ENCODE measurements at places on chromosomes 4 and X.

DNA sequence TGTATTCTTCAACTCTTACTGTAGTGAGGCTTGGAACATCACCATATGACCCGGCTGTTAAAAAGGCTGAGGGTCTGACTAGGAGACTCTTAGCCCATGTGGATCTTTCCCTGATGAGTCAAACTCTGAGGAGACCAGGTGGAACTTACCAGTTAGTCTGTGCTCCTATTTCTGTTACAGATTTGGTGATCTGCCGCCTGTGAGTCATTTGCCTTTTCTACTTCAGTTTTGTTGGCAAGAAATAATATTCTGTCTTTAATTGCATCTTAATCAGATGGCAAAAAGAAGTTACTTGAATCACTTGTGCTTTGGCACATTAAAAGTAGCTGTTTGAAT, 48.4 kb downstream of the MTM1 start:
- no peaks in the 10 kb centered on the region for H3K27me3 ChIP-seq
- H3K4me3 ChIP-seq, result no peak overlapping the region
- H3K36me3 ChIP-seq, result peaks cover 71% of the 10 kb centered on the region
- DNase-seq, result no peak
- H3K27ac ChIP-seq, result no peak overlapping the region

- no peaks in the 10 kb centered on the region for H3K27me3 ChIP-seq
- H3K27ac ChIP-seq, result no peak overlapping the region
- DNase-seq, result no peak
These were observed 50.6 kb downstream of the TENM3 start for GRCh38 chr4:182293691-182294255.

GRCh38 chr4:124437853-124438495, 274.6 kb downstream of the ANKRD50 start:
- no peaks in the 10 kb centered on the region for H3K36me3 ChIP-seq
- H3K27ac ChIP-seq, result no peak overlapping the region
- H3K4me1 ChIP-seq, result no peaks in the 10 kb centered on the region

GRCh38 chr4:80360084-80360483, 24.6 kb downstream of the CFAP299 start:
- H3K36me3 ChIP-seq, result no peaks in the 10 kb centered on the region
- no peak for DNase-seq
- no peak overlapping the region for H3K27ac ChIP-seq
- no peak overlapping the region for H3K4me3 ChIP-seq
- no peaks in the 10 kb centered on the region for H3K4me1 ChIP-seq

DNA sequence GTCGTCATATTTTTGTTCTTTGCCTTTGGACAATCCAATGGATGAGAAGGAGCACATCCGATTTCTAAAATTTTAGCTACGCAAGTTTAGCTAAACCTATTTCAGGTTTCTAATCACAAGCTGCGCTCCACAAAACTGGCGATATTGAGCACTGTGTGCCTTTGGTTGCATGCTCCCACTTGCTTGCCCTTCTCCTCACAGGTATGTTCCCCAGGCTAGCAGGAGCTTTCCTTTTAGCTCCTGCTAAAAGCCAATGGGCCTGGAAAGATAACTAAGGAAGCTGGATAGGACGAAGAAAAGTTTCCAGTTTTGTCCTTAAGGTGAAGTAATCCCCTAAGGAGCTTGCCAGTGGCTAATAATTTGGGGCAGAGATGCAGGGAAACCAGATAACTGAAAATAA, 975.2 kb downstream of the FSTL5 start:
- H3K4me3 ChIP-seq, result no peak overlapping the region
- H3K36me3 ChIP-seq, result no peaks in the 10 kb centered on the region
- DNase-seq, result no peak
- H3K27ac ChIP-seq, result no peak overlapping the region
- no peaks in the 10 kb centered on the region for H3K27me3 ChIP-seq

DNA sequence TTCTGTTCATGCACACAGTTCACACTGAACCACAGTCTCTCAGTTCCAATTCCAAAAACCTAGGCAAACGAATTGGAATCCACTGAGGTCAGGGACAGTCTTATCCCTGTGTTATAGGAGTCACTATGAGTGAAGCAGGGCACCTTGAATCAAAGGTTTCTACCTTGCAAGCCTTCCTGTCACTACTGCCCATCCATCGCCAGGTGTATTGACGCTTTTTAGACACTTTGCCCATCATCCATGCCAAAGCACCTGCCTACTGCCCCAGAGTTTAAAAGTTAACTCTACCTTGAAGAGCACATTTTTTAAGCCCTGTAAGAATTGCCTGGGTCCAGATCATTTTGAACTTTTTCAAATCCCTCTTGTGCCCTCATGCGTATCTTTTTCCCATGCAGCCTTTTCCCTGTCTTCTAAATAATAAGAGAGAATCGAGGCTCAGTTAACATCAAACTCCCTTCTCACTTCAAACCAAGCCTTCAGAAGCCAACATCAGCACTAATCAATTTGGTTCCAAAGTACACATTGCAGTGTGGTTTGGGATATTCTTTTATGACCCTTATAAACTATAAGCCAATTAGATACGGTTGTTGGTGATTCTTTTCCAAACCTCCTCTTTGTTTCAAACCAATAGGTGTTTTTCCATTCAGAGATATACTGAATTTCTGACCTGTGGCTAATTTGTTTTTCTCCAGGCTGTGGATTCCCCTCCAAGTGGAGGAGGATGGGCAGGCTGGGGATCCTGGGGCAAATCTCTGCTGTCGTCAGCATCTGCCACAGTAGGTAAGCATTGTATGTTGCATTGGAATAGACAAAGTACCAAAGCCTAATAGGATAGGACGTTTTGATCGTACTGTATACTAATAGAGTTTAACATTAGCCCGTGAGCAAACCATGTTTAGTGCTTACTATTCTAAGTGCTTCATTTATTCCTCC, 23.7 kb downstream of the FAM114A1 start:
- DNase-seq, result no peak
- H3K4me3 ChIP-seq, result no peak overlapping the region
- no peaks in the 10 kb centered on the region for H3K36me3 ChIP-seq
- peaks cover 7% of the 10 kb centered on the region for H3K4me1 ChIP-seq
